ENCODE measurements at places on chromosomes 16 and 17. TPM values are rescaled to one million over a fixed set of nuclear protein-coding genes. Genes with fewer than 3 reads are reported as not detected.

NPIPA8 gene
- polyA plus RNA-seq = 13.9 TPM

HCRT gene
- not detected for polyA plus RNA-seq

OR3A2 gene
- polyA plus RNA-seq = not detected

CRHR1 gene
- polyA plus RNA-seq = not detected

EPX gene
- polyA plus RNA-seq = not detected

PRSS22 gene
- 22.7 TPM for polyA plus RNA-seq

MAPK7 gene
- polyA plus RNA-seq = 13.4 TPM

TMC7 gene
- 0.30 TPM for polyA plus RNA-seq

MGAT5B gene
- 0.10 TPM for polyA plus RNA-seq

TBC1D3H gene
- polyA plus RNA-seq = 6.1 TPM

C16orf86 gene
- polyA plus RNA-seq = 3.6 TPM

KRTAP9-4 gene
- polyA plus RNA-seq = not detected

XAF1 gene
- 7.9 TPM for polyA plus RNA-seq

PRDM7 gene
- polyA plus RNA-seq = not detected

NPB gene
- polyA plus RNA-seq = 0.93 TPM

DRC3 gene
- 1.7 TPM for polyA plus RNA-seq

CHST5 gene
- polyA plus RNA-seq = 0.05 TPM

RAB11FIP4 gene
- 11.6 TPM for polyA plus RNA-seq

EFNB3 gene
- 0.92 TPM for polyA plus RNA-seq

TBC1D3I gene
- polyA plus RNA-seq = not detected

PLCG2 gene
- 2.0 TPM for polyA plus RNA-seq

OR1A1 gene
- not detected for polyA plus RNA-seq

NPLOC4 gene
- 24.4 TPM for polyA plus RNA-seq

PIRT gene
- polyA plus RNA-seq = not detected

CRK gene
- 18.0 TPM for polyA plus RNA-seq

C17orf78 gene
- not detected for polyA plus RNA-seq

NPIPA5 gene
- 4.1 TPM for polyA plus RNA-seq

KRT15 gene
- polyA plus RNA-seq = 3,416 TPM

Measured in stomach (tissue), 19 donors.